Mucosa of gallbladder (tissue), 1 donor: ENCODE measurements at places on chromosomes 16 and 17. TPM values are rescaled to one million over a fixed set of nuclear protein-coding genes. Genes with fewer than 3 reads are reported as not detected.

TUFM gene
- 163 TPM for total RNA-seq

DNA sequence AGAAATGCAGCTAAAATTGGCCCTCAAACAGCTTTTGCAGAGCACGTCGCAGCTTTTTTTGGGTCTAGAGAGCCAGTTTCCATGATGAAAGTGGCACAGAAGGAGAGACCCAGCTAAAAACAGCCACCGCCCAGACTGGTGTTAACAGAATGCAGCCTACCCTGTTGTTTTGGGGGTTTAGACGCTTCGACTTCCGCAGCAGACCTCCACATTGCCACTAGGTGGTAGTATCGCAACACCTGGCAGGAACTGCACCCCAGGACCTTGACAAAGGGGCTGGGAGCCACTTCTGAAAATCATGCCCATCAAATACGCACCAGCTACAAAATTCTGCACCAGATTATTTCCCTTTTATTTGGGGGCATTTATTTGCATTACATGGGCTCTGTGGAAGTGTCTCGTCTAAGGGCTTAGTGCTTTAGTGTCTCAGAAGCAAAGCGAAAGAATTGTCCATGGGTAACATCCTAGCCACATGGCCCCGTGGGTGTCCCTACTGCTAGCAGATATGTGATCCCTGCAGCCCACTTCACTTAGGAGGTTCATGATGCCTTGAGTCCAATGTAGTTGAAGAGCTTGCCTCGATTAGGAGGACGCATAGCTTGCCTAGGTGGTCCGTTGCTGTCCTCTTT is 167.1 kb downstream of the HAPSTR1 start:
- DNase-seq: no peak

PRDM7 gene
- total RNA-seq: not detected

AGRP gene
- total RNA-seq: not detected

DNA sequence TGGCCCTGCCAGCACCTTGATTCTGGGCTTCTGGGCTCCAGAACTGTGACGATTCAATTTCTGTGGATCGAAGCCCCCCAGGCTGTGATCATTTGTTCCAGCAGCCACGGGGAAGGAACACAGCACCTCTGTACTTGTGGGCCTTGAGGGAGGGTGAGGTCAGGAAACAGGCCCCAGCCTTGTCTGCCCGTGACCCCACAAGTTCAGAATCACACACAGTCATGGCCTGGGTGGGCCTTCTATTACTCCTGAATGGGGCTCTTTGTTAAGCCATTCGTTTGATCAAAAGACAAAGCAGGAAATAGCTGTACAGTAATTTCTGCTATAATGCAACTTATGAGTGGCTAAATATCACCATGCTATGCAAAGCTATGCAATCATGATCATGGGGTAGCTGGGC is 10.1 kb downstream of the ST6GALNAC2 start:
- DNase-seq: no peak

DNA sequence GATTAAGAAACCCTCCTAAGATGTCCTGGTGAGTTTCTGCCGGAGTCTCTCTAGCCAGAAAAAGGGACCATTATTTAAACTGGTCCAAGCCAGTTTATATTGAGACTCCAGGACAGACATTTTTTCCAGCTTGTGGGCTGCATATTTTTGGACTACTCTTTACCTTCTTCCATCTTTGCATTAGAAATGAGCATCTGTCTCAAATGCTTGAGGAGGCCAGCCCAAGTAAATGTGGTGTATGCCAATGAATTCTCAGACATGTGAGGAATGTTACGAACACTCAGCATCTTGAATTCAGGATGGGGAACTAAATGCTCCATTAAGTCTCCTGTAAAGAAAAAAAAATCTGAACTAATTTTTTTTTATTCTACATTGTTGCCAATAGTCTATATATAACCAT is 18.4 kb downstream of the TUBD1 start:
- DNase-seq: no peak

- DNase-seq: no peak
These were observed 60.7 kb upstream of the SREBF1 start for GRCh38 chr17:17897442-17897841.

SP2 gene
- total RNA-seq: 17.4 TPM

RGS9 gene
- 8.8 TPM for total RNA-seq

DNA sequence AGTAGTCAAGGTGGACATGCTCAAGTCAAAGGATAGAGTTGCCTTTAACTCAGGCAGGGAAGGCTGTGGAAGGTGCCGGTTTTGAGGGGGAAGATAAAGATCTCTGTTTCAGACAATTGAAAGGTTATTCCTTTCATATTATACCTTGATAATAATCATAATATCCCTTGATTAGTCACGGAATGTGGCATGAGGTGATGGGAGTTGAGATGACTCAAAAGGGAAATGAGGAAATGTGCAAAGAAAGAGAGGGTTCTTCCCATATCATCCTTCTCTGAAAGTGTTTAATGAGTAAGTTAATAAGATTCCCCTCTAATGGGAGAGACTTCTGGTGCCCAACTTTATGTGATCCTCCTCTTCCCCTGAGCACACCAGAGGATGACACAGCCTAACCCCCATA is 43.1 kb upstream of the HS3ST2 start:
- DNase-seq: no peak

ARL5C gene
- not detected for total RNA-seq

DVL2 gene
- total RNA-seq: 60.9 TPM

- DNase-seq: peak; percentile 72
These were observed at the start of gene IGFBP4 for GRCh38 chr17:40443196-40443987. Gene IGFBP4, plus strand, starts transcription at chr17:40443450. Its CDS starts 286 bp downstream, at chr17:40443736.

DNA sequence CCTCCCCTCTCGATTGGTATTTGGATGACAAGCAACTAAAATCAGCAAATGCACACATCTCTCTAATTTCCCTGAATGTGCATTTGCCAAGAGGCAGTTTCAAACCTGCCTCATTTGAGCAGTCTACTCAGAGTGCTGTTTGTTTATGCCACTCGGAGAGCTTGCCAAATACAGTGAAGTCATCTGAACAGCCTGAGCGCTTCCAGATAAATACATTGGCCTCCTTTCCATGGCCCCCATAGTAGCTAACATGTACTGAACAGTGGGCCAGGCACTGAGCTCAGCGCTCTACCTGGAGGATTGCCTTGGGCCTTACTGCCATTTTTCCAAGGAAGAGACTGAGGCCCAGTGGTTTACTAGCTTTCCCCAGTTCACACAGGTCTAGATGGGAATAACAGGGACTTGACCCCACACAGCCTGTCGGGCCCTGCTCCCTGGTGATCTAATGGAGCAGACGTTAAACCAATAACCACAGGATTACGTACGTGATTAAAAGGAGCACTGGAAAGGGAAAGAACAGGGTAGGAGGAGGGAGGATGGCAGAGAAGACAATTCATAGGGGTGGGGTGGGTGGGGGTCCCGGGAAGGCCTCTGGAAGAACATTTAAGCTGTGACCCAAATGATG is 18.7 kb upstream of the ANKRD40CL start:
- DNase-seq: peak; percentile 51
